ENCODE measurements at places on chromosomes 7 and 10. TPM values are rescaled to one million over a fixed set of nuclear protein-coding genes. Genes with fewer than 3 reads are reported as not detected.

CYP26C1 gene
- not detected for total RNA-seq

OR2A5 gene
- not detected for total RNA-seq

RGS10 gene
- 3.2 TPM for total RNA-seq

TCF7L2 gene
- 11.7 TPM for total RNA-seq

PODXL gene
- 76.2 TPM for total RNA-seq

ACSL5 gene
- total RNA-seq: 5.1 TPM

TRIL gene
- 2.6 TPM for total RNA-seq

ABCB8 gene
- total RNA-seq: 28.5 TPM

H2BK1 gene
- total RNA-seq: not detected

GRCh38 chr10:86168256-86168655 lies 198.3 kb downstream of the GRID1 start:
- peak; percentile 63 for DNase-seq

GRCh38 chr10:35563261-35563891 lies 41.8 kb upstream of the GJD4 start:
- no peak for DNase-seq

- no peak for DNase-seq
These were observed 194.5 kb upstream of the LRGUK start for GRCh38 chr7:133932591-133932990.

GRCh38 chr7:21370283-21370982 lies 57.5 kb upstream of the SP4 start:
- no peak for DNase-seq

DNA sequence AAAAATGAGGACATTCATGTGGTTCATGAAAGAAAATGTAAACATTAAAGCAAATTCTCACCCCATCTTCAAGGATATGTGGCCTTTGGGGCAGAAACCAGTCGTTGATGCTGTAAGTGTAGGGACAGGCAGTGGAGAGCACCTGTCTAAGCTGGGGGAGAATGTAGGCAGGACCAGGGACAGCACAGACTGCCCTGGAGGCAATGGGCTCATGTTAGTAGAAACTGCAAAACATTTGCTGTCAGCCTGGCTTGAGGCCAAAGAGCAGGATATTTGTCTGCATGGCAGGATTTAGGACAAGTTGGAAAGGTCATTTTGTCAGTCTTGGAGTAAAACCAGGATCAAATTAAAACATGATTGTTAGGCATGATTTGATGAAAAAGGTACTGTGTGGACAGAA lies 211.6 kb upstream of the AGK start:
- no peak for DNase-seq

DNA sequence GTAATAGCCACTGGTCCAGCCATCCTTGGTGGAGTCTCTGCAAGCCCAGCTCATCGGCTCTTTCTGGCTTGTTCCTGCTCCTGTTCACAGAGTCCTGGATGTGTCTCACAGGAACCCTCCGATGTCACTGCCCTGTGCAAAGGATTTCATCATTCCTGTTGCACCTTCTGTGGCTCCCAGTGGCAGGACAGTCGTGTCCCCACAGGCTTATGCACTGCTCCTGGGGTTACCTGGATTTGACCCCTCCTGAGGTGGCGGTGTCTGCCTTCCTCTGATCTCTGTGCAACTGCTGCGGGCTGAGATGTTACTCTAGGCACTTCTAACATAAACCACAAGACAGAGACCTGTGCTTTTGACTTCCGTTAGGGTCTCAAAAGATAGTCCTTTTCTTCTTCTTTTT lies 30.6 kb downstream of the APBB1IP start:
- DNase-seq: no peak

- DNase-seq: no peak
These were observed 155.6 kb upstream of the FAM13C start for GRCh38 chr10:59517996-59518395.

DNA sequence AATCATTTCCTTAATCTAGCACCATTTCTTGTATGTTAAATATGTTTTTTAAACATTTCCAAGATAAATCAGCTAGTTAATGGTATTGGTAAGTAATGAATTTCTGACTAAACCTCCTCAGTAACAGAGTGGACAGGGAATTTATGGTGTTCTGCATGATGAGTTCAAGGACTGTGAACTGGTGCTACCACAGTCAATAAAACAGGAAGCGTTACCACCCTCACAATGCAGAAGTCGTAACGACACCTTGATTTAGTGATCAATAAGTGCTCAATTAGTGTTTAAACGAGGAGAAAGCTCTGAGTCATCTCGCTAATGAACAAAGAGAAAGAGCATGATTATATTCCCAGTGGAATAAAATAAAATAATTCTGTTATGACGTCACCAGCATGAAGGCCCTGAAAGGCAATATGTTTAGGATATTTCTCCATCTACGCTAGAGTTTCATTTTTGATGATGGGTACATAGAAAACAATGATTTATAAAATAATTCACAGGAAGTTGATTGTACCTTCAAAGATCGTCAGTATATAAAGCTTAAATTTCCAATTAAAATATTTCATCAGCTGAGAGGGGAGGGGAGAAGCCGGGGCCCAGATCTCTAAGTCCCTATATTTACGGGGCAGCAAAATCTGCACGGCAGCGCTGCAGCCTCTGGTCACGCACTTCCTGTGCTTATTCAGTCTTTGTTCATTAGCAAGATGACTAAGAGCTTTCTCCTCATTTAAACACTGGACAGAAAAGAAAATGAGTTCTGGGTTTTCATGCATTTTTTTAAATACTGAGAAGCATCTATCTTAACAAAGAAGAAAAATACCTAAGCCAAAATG lies 400.5 kb downstream of the PTPRN2 start:
- DNase-seq: no peak

DNA sequence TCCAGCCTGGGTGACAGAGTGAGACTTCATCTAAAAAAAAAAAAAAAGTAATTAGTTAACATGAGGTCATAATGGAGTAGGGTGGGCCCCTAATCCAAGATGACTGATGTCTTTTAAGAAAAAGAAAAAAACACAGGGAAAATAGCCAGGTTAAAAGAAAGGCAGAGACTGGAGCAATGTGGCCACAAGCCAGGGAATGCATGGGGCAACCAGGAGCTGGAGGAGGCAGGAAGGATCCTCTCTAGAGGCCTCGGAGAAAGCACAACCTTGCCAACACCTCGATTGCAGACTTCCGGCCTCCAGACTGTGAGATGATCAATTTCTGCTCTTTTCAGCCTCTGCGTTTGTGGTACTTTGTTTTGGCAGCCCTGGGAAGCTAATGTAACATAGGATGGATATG lies 121.5 kb downstream of the ITIH5 start:
- peak; percentile 43 for DNase-seq

DNA sequence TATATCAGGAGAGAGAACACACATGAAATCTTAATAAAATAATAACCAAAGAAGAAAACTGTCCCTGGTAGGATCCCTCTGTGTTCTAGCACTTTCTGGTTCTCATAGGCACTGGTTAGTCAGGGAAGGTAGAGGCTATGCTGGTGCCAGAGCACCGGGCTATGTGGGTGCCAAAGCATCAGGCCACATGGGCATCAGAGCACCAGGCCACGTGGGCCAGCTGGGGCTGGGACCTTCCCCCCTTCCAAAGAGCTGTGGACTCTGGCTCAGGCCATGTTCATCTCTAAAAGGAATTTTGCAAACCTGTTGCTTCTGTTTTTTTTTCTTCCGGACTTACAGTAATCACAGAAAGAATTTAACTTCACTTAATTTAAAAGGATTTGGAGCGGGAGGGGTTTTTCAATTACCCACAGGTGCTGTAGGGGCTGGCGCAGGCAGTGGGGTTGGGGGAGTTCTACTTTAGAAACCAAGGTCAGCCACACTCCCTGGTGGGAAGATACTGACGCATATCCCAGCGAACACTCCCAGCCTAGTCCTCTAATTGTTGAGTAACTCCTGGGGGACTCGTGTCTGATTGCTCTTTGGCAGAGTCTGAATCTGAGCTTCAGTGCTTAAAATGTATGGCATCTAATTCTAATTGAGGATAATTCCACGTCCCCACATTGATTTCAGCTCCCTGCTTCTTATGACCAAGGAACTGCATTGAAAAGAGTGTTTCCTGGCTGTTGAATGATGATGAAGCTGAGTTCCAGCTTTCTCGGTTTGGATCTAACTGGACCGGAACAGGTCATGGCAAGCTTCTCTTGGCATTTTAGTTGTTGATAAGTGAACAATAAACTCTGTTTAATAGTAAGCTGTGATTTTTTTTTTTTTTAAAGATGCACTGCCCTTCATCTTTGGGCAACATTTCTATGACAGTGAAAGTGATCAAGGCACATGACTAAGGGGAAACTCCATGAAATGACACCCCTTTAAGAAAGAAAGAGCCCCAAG lies 110.7 kb upstream of the FZD8 start:
- DNase-seq: no peak

DNA sequence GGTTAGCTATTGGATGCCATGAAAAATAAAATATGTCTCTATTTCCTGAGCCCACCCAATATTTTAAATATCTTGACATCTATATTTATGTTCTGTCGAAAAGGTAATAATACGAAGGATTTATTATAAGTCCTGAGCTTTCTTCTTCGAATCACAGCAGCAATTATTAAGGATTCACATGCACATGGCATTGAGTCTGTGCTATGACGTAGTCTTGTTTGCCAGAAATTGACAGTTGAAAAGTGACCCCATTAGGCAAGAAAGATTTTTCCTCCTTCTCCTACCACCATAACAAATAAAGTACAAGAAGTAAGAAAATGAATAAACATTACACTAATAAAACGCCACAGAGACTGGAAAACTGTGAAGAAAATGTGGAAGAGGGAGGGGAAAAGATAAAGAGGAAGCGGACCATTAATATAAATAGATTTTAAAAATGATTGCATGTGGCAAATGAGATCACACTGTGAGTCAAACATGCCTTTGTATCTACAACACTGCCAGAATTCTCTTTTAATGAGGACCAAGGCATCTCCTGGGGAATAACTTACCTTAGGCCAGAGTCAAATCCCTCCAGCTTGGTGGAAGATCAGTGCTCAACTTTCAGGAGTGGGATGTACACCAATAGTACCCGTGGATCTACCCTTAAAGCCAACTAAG lies 21.6 kb downstream of the FZD1 start:
- no peak for DNase-seq

DNA sequence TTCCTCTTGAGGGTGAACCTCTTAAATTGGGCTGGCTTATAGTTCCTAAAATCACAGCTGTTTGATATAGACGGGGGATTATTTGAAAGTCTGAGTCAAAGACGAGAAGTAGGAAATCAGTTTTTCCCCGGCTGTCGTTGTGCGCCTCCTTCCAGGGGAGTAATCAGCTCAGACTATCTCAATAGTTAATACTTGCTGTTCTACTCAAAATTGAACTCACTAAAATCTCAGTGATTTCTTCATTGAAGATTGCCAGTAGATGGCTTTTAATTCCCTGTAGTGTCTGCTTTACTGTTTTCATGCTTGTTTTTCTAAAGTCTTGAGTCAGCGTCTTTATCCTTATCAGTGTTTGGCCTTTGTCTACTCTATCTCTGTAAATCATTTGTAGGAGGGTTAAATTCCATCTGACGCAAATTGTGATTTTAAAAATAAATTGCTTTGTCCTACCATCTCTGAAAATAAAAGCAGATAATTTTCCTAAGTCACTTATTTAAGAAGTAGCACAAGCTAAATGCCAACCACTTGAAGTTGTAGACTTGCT lies 47.3 kb downstream of the CNNM2 start:
- DNase-seq: no peak

DNA sequence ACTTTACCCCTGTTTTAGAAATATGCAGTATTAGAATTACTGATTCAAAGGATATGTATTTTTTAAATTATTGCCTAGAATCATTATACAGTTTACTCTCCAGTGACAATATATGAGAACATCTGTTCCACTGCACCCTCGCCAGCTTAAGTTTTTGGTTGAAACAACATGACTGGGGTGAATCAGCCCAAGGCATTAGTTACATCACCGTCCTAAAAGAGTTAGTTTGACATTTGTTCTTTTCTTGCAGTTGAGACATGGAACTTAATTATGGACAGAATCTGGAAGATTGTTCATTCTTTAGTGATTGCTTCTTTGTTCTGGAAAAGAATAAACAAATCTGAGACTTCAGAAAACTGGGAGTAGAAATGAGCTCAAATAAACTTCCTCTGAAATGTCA lies 167.3 kb upstream of the DKK1 start:
- DNase-seq: no peak

GRCh38 chr7:32219416-32219815 lies 149.2 kb upstream of the PDE1C start:
- peak; percentile 24 for DNase-seq

- DNase-seq: no peak
These were observed 127.2 kb upstream of the SP4 start for GRCh38 chr7:21300692-21301091.

DNA sequence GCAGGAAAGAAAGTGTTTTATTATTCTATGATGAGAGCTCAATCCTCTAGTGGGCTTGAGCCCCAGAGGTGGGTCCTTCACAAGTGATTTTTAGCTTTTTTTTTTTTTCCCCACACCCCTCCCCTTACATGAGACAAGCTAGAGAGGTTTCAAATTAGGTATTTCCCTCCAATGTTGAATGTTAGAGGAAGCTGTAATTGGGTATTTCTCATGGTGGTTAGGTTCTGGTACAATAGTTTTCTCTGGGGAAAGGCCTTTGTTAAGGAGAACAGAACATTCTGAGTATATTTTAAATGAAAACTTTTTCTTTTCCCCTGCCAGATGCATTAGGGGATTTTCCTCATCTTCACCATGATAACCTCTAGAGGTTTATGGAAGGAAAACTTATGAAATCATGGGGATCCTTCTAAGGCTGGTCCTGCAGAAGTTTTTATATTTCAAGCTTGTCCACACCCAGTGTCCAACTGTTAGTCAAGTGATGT lies 1039.7 kb downstream of the NRG3 start:
- DNase-seq: no peak

GRCh38 chr10:28592953-28593352 lies 60.0 kb downstream of the WAC start:
- DNase-seq: no peak

- DNase-seq: no peak
These were observed 7.2 kb upstream of the SP8 start for GRCh38 chr7:20793694-20794394.

- DNase-seq: no peak
These were observed 736 bp downstream of the MINDY4 start for GRCh38 chr7:30771880-30772425.

DNA sequence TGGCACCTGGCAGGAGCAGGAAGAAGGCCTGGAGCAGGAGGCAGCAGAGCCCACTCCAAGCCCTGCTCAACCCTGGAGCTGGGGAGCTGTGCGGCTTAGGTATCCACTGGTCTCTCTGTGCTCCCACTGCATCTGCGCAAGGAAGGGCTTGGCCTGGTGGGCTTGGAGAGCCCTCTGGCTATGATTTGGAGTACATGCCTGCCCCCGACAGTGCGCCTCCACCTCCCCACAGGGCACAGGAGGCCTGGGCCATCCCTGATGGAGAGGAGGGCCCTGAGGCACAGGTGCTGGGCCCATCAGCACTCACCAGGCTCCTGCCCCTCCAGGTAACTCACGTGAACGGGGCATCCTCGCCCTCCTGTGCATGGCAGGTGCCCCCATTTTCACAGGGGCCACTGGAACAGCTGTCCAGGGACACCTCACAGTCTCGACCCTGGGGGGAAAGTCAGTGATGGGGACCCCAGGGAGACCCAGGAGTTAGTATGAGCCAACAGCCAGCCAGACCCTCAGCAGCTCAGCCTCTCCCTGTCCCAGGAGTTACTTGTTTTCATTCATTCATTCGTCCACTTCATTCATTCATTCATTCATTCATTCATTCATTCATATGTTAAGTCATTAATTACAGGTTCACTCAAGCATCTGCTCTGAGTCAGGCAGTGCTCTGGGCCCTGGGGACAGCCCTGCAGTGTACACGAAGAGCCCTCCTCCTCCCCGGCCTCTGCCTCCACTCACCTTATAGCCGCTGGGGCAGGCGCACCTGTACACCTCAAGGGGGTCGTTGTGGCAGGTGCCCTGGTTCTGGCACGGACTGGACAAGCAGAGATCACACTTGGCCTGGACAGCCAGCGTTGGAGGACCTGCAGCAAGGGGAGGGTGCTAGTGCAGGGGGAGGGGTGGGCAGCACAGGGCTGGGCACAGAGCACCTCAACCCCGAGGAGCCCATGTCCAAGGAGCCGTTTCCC lies 167.2 kb downstream of the SLIT1 start:
- DNase-seq: no peak

All from cardiac septum (tissue), 1 donor.